HepG2 (cell line): ENCODE measurements at places on chromosomes 12 and 14. TPM values are rescaled to one million over a fixed set of nuclear protein-coding genes. Genes with fewer than 3 reads are reported as not detected.

DNA sequence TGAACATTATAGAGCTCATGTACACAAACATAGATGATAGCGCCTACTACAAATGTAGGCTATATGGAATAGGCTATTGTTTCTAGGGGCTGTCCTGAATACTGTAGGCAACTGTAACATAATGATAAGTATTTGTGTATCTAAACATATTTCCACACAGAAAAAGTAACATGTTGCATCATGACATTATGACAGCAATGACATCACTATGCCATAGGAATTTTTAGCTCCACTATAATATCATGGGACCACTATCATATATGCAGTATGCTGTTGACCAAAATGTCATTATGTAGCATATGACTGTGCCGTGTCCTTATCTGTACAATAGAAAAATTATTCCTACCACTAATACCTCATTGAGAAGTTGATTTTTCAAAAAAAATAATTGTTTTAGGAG lies 96.7 kb upstream of the SSTR1 start:
- DNase-seq: no peak

DNA sequence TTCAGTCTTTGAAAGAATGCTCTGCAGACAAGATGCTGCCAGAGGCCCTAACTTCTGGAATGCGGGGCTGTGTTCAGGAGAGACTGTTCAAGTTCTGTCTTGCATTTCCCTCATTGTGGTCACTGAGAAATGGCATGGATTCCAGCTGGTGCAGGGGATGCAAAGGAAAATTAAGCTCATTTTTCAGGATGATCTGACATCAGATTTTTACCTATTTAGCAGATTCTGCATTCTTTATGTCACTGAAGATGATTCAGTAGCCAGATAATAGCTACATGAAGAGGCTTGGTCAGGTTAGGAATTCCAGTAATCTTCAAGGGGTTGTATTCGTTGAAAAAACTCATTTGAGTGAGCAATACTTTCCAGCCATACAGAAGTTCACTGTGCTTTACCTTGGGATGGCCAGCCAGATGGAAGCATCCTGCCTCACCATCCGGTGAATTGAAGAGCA lies 16.1 kb upstream of the MFAP5 start:
- DNase-seq: no peak

DNA sequence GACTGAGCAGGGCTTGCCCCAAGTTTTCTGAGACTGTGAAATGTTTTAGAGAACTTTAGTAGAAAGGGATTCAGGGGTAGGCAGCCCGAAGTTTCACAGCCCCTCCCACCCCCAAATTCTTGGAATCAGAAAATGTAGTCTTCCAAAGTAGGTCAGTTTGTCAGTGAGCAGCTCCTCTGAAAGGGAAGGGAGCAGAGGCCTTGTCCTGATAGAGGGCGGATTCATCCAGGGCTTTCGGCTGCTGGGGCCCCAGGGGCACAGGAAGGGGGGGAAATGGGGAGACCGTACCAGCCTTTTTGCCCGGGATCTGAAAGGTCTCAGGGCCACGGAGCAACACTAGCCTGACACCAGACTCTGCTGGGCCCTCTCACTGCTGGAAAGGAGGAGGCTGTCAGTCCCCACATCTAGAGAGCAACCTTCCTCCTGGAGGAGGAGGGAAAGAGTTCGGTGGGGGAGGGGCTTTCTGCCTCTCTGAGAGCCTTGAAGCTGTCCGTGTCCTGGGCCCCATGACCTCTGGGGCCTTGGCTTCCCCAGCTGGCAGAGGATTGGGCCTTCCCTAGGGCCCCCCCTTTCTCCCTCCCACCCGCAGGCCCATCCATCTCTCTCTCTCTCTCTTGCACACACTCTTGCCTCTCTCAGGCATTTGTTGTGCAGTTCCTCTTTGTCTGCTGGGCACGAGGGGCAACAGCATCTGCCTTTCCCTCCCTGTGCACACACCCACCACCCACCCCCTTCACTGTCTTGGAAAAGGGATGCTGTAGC lies at the start of gene IKZF4:
TSS of gene IKZF4 (plus strand) at position 621 of the 762 bp plus-strand sequence. CDS start 451 bp downstream, outside the sequence.
- DNase-seq: no peak

DNA sequence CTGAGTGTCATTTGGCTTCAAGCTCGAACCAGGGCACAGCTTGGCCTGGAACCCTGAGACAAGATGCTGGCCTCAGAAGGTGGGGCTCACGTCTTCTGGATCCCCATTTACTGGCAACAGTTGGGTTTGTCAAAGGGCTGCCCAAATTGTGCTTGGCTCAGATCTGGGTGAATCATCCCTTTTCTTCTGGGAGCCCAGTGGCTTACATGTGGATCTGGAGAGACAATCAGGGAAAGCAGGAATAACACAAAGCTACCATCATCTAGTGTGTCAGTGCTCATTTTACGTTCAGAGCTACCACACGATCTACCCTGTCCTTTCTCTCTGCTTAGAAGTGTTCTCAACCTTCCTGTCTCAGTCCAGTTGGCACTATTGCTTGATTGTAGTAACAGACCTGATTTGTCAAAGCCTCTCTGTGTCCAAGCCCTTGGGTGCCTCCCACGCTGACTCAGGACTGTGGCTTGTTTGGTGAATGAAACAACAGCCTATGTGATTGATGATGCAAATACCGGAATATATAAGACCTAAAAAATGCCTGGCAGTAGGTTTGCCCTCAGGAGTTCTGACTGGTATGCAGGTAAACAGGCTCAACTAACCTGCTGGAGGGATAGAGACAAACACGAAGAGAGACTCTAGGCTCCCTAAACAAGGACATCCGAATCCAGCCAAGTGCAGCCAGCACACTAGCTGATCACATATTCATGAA lies 974.3 kb downstream of the VRK1 start:
- DNase-seq: no peak

- DNase-seq: peak; percentile 56
These were observed 6.4 kb downstream of the TMEM121 start for GRCh38 chr14:105532735-105533141.

The ITGB7 gene
- 0.14 and 0.16 TPM in 2 replicates for polyA plus RNA-seq

GRCh38 chr12:89980236-89980635 lies 271.6 kb upstream of the ATP2B1 start:
- no peak for DNase-seq

- DNase-seq: no peak
These were observed 86.5 kb downstream of the SRGAP1 start for GRCh38 chr12:63930971-63931370.

The HSPA2 gene
- 0.15 and 0.16 TPM in 2 replicates for polyA plus RNA-seq

DNA sequence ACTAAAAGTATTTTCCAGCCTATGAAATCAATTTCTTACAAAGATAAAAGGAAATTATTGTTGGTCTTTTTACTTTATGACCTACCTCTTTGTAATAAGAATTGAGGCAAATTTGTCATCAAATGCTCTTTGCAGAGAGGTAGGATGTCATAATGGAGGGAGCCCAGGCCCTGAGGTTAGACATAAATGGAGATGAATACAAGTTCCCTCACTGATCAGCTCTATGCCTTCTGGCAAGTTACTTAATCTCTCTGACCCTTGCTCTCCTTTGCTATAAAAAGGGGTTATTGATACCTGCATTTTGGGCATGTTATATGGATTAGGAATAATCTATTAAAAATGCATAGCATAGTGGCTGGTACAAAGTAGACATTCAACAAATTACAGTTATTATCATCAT lies 146.9 kb upstream of the KRR1 start:
- no peak for DNase-seq

The TGM1 gene
- polyA plus RNA-seq: 9.5 and 10.6 TPM in 2 replicates

DNA sequence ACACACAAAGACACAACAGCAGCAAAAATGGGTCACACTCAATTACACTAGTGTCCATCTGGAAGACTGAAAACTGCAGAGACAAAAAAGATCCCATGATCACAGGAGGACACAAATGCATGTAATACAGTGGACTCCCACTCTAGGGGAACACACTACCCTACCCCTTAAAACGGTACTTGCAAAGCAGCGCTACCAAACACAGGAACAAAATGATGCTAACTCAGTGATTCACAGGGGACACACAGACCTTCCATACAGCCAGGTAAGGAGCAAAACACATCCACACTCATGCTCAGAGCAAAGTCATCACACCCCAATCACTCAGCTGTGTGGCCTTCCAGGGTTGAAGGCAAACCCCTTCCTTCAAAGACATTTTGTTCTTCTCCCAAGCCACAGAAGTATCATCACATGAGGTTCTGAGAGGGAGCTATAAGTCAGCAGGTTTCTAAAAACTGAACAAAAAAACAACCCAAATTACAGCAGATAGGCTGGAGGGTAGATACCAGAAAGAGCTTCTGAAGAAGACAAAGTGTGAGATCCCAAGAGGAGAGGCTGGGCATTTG lies 14.8 kb downstream of the SMUG1 start:
- no peak for DNase-seq
